ENCODE measurements at places on chromosomes 1 and 21.

DNA sequence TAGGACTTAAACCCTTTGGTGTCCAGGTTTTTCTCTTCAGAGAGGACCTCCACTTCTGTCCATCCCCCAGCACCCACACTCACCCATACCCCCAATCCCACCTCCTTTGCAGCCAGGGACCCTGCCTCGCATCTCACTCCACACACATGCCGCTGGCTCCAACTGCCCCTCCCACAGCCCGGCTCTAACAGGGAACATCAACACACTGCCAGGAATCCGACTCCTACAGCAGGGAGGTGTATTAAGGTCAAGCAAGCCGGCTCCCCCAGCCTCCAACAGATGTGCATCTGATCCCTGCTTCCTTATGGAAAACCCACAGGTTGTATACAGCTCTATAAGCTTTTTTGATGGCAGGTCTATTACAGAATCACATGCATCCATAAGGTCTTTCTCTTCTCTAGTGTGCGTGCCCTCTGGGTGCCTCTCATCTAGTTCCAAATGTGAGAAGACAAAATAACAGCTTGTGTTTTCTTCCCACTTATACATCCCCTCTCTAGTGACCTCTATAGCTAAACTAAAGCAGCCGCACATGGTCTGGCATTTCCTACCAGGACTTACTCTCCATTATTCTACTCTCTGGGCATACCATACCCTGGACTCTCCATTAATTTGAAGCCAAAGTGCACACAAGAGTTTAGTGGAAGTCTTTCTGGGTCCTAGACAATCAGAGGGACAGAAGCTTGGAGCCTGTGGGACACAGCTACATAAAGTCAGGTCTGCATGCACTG is 16.3 kb downstream of the PIK3C2B start:
- no peak for DNase-seq

DNA sequence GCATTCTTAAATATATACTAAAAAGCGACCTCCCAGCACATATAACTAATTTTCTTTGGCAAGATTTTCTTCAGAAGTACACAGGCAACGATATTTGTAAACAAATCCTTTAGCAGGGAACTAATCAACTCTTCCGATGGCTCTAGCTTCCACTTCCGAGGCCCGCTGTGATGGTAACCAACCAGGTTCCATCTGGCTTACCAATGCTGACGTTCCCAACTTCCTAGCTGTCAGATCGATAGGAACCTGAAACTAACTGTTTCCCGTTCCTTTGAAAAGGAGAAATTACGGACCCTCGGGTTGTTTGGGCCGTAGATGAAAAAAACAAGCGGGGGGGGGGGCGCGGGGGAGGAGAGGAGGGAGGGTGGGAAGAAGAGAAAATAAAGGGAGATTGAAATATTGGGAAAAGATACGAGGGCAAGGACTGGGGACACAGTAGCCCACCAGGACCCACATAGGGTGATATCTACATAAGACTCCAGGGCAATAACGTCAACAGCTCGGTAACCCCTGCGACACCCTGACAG is 513 bp downstream of the GTF2B start:
- DNase-seq, result peak; percentile 14

DNA sequence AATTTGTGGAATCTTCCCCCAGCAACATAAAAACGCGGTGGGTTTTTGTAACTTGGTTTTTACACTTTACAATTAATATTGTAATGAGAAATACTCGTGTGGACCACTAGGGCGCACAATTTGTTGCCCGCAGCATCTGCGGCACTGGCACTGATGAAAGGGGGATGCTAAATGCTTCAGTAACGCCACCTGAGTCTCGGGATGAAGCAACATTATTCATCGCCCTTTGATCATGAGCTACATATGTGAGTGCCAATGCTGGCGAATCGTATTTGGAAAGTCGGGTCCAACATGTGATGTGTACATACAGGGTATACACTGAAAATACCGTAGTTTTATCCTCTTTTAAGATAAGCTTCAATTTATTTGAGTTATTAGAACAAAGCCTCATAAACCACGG is 34.2 kb upstream of the COX20 start:
- DNase-seq, result peak; percentile 53

- no peak for DNase-seq
Observed at GRCh38 chr1:78009836-78010235, 5.1 kb downstream of the DNAJB4 start.

DNA sequence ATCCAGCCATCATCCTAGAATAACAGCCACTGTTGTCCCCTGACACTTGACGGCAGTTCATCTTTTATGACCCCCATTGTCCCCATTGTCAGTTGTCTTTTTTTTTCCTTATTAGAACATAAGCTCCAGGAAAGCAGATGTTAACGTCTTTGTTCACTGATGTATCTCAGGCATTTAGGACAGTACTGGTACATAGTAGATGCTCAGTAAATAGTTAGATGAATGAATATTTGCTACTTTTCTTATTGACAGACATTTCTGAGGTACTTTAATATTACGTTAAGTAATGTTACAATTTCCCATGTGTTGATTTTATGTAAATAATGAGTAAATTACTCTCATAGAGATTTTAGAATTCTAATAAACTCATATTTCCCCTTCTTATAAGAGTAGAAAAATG is 69.5 kb downstream of the ADARB1 start:
- no peak for DNase-seq

GRCh38 chr1:160117300-160117699 is 1.7 kb downstream of the ATP1A2 start:
- no peak for DNase-seq

DNA sequence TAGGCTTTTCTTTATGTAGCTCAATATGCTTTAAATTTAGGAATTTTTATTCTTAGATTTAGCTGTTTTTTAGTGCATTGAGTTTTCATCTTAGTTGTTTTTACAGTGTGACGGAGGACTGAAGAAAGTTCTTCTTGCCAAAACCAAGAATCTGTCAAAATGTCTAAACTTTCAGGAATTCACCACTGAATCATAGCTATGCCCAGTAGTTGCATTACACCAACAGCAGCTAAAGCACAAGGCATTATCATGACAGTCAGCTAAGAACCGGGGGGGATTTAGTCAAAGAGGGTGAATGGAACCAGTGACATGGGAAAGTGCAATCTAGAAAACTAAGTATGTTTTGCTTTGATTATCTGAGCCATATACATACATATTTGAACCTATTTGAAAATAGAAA is 6.5 kb upstream of the C1orf146 start:
- DNase-seq, result no peak

DNA sequence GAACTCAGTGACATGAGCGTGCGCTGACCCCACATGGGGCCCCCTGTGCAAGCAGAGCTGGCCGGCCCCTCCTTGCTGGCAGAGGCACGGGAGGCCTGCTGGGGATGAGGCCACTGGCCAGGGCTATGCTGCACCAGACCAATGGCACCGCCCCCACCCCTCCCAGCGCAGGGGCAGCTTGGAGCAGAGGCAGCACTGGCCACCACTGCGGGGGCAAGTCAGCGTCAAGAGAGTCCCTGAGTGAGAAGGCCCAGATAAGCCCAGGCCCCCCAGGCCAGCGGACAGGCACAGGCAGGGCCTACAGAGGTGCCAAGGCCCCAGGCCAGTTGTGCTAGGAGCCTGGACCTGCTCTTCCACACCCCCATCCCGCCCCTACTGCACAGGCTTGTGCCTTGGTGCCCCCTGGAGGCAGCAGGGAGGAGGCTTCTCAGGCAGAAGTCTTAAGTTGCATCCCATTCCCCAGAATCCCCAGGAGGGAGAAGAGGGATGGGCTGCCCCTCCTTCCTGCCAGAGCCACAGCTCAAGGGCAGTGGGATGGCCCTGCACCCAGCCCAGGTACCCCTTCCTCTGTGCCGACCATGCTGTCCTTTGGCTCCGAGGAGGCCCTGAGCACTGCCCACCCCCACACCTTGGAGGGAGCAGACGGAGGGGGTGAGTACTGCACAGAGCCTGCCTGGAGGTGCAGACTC is 35.8 kb downstream of the EPHX1 start:
- no peak for DNase-seq

GRCh38 chr1:109163551-109163950 is 49.6 kb downstream of the ELAPOR1 start:
- DNase-seq, result no peak

DNA sequence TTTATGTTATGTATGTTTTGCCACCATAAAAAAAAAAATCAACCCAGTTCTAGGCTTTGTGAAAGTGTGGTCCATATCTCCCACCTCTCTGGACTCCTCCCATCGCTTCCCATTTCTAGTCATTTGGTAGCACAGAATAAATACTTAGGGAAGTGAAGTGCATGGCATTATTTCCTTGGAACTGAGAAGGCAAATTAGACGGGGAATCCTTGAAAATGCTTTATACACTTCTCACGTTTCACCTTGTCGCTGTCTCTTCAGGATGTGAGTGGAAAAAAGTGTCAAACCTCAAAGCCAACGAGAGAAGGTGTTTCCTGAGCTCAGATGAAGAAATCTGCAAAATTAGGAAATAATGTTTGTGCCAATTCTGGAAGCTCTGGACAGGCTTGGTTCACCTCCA is 209.9 kb downstream of the ATG4C start:
- DNase-seq, result no peak

- no peak for DNase-seq
Observed at GRCh38 chr1:170146720-170147263, 1.0 kb downstream of the NTMT2 start.

DNA sequence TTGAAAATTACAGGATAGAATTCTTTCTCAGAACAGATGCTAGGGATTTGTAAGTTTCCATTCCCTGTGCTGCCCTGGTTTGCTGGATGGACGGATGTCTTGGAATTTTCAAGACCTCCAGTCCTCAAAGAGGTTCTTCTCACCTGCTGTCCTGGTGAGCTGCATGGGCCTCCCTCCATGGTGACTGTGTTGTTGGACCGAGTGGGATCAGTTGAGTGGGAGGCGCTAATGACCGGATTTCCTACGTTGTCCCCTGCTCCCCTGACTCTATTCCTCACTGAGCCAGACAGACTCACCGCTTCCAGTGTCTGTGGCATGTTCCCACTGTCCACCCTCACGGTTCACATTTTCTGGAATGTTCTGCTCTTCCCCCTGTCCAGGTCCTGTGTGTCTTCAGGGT is 229.8 kb downstream of the CAMTA1 start:
- DNase-seq, result no peak

DNA sequence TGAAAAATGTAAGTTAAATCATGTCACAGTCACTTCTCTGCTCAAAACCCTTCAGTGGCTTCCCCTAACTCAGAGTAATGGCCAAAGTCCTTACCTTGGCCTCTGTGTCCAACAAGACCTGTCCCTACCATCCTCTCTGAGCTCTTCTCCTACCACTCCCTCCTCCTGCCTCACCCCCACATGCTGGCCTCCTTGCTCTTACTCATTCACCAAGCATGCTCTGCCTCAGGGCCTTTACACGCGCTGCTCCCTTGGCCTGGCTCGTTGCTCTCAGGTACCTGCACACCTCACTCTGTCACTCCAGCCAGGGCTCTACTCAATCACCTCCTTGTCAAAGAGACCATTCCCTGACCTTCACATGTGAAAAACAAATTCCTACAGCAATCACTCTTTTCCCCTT is 54.2 kb downstream of the SEC16B start:
- DNase-seq, result no peak

DNA sequence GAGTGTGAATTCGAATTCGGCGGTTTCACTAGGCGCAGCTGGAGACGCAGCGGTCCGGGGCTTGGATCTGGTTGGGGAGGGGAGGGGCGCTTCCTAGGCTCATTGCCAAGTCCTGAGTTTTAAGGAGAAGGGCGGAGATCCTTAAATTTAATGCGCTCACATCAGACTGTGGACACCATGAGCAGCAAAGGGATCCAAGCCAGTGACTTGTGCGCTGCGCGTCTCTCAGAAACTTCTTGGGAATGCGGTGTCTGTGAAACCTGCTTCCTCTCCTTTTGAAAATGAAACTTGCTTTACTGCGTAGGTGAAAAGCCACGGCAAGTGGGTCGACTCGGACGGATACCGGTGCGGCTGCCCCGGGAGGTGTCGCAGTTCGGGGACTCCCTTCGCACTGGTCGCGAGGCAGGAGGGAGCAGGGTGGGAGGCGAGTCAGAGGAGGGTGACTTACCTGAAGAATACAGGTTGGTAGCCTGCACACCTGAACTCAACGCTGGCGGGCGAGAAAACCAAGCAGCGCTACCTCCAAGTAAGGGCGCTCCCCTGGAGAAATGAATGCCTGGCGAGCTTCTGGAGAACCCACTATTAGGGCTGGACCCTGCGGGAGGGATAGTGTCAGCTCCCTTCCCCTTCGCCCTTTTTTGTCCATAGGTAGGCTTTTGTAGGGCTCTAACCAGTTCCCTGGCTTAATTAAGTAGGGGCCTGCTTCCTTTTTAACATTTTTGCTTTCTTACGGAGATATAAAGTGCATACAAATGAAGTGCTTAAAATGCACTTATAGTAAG is 992 bp downstream of the TENT5C start:
- peak; percentile 21 for DNase-seq

- DNase-seq, result no peak
Observed at GRCh38 chr1:62228883-62229187, 34.2 kb downstream of the L1TD1 start.

DNA sequence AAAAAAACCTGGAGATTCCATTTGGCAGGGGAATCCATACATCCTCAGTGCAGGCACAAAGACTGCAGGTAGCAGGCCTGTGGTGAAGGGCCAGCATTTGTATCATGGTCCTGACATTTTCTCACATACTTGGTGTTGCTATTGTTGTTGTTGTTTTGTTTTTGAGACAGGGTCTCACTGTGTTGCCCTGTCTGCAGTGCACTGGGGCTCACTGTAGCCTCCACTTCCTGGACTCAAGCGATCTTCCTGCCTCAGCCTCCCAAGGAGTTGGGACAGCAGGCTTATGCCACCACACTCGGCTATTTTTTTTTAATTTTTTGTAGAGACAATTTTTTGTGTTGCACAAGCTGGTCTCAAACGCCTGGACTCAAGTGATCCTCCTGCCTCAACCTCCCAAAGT is 140.8 kb upstream of the ZNF644 start:
- no peak for DNase-seq

DNA sequence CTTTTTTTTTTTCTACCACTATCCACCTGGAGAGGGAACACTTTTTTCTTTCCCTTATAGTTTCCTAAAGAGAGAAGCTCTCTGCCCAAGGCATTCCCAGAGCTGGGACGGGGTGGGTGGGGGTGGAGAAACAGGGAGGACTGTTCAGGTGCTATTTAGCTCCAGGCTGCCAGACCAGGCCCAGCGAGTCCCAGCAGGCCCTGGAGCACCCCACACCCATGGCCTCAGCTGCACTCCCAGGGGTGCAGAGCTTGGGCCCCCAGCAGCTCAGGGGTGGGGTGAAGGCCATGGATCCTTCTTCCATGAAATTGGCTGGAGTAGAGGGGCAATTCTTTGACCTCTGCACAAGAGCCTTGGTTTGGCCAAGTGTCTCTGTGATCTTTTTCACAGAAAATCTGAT is 4.1 kb downstream of the ETV3L start:
- no peak for DNase-seq

Measured in MM.1S (cell line).